Mucosa of descending colon (tissue), 3 donors: ENCODE measurements at places on chromosomes 12 and 14.

DNA sequence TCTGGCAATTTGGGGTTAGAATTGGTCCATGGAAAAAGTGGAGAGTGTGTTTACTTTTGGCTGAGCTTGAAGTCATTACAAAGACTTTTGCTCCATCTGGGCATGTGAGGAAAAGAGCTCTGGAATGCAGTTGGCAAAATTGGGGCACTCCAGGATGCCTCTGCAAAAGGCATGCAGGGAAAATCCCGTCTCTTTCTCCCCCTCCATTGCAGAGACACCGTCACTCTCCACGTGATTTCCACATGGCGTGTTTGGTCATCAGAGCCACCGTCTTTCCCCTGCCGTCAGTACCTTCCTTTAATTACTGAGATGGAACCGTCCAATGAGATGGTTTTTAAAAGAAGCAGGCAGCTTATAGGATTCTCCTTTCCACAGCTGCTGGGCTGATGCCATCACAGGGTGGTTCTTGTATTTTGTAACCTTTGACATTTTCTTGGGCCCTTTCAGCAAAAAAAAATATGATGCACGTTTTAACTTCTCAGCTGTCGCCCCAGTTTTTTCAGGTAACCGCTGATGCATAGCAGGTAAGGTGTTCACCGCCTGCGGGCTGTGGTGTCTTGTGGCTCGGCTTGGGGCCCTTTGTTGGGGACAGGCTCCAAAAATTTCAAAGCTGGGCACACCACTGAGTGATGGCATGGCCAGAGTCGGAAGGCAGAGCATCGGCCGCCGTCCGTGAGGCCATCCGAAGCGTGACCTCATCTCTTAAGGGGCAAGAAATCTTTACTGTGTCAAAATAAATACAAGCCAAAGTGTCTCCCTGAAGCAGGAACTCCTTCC, 68.4 kb downstream of the CACNA1C start:
- DNase-seq: no peak

- DNase-seq: no peak
Observed at GRCh38 chr14:95895720-95896119, 19.1 kb downstream of the TUNAR start.

DNA sequence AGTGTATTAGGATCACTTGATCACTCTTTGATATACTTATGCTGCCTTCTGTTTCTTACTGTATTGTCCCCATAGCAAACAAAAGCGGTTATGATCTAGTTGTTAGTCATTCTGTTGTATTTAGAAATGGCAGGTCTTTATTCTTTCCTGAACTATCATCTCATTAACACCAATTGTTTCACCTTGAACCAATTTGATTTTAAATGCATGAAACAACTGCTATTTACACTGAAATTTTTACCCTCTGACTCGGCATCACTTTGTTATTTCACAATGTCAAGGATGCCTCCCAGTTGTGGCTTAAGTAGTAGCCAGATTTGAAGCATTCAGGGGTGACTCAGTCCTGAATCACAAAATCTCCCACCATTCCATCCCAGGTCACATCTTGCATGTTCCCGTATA, 303.5 kb downstream of the EGLN3 start:
- no peak for DNase-seq

GRCh38 chr12:69266036-69266635, 26.8 kb downstream of the CPSF6 start:
- DNase-seq: no peak

- DNase-seq: no peak
Observed at GRCh38 chr14:32300136-32300535, 29.0 kb upstream of the AKAP6 start.

DNA sequence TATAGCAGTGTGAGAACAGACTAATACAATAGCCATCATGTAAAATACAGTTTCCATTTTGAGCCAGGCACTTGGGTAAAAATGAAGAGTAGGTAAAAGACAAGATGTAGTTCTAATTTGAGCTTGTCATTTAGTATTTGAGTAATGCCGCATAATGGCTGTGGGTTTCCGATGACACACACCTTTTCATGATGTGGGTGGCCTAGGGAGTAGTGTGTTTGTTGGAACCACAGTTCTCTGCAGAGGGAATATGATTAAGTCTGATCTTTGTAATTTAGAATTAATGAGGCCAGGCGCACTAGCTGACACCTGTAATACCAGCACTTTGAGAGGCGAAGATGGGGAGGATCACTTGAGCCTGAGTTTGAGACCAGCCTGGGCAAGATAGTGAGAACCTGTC, 61.8 kb downstream of the RCOR1 start:
- no peak for DNase-seq

GRCh38 chr14:56194042-56194441, 75.8 kb downstream of the PELI2 start:
- no peak for DNase-seq

DNA sequence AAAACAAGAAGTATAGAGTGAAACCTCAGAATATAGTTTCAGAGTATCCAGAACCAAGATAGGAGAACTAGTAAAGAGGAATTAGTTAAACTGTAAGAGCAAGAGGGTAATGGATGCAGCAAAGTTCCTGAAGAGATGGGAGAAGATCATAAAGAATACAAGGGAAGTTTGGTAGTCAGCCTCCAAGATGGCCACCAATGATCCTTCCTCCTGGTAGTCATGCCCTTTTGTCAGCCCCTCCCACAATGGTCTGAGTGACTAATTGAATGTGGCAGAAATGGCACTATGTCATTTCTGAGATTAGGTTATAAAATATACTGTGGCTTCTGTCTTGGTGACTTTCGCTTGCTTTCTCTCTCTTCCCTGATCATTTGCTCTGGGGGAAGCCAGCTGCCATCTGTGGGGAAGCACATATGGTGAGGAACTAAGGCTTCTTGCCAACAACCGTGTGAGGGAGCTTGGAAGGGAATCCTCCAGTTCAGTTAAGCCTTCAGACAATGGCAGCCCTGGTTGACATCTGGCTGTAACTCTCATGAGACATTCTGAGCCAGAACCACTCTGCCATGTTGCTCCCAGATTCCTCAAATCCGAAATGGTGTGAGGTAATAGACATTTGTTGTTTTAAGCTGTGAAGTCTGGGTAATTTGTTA, 55.3 kb upstream of the AMN1 start:
- DNase-seq: no peak

DNA sequence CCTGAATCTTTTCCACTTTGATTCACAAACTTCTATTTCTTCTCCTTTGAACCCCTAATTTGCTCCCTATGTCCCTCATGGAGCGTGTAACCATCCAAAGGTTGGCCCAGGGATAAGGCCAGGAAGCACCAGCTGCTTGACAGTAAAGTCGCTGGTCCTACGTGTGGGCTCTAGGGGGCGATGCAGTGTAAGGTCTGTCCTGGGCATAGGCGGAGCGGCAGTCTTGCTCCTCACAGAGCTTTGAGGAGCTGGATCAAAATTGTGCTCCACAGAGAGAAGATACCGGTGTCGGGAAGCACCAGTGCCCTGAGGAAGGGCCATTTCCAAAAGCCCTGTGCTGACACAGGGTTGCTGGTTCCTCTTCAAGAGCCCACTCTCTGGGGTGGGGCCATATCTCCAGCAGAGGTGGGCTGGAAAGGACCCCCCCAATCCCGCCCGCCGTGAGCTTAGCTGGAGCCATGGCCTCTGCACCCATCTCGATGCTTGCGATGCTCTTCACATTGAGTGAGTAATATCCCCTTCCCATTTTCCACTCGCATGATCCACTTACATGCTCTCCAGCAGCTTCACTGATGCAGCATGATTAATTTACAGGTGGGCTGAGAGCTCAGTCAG, 49.9 kb upstream of the OR4E1 start:
- peak; percentile 26 for DNase-seq
